NCI-H1436 (cell line): ENCODE measurements at places on chromosomes 6 and 20.

- peak; percentile 66 for DNase-seq
These were observed at the start of gene FAXC for GRCh38 chr6:99349171-99350141. Gene FAXC, minus strand, starts transcription at chr6:99349674. Its CDS starts 302 bp downstream, at chr6:99349372.

DNA sequence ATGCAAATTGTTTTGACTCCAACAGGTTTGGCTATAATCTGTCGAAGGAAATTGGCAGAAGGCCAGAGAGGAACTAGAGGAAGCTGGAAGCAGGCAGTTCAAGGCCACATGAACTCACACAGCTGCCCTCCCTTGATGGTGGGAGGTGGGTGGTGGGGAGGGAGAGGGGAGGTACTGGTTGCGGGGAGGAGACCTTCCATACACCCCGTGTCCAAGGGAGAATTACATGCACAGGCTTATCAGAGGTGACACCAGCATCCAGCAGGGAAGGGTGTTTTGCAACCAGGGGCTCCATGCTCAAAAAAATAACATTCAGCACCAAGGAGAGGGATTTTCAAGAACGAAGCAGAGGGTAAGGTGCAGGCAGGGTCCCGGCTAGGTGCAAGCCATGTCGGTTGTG is 9.1 kb downstream of the PRND start:
- no peak for DNase-seq

DNA sequence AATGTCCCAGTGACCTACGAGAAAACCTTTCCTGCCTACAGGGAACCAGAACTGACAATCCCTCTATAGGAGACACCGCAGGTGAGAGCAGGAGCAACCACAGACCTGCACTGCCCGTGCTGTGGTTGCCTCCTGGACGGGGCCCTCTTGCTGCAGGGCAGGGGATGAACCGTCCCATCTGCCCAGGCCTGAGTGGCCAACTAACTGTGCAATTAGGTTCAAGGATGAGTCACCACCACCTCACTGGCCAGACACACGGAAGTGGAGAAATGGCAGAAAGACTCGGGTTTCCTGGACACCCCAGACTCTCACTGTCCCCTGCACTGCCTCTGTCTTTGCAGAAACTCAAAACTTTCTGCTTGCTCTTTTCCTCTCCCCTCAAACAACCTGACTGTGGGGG is 13.8 kb upstream of the HLA-G start:
- no peak for DNase-seq

DNA sequence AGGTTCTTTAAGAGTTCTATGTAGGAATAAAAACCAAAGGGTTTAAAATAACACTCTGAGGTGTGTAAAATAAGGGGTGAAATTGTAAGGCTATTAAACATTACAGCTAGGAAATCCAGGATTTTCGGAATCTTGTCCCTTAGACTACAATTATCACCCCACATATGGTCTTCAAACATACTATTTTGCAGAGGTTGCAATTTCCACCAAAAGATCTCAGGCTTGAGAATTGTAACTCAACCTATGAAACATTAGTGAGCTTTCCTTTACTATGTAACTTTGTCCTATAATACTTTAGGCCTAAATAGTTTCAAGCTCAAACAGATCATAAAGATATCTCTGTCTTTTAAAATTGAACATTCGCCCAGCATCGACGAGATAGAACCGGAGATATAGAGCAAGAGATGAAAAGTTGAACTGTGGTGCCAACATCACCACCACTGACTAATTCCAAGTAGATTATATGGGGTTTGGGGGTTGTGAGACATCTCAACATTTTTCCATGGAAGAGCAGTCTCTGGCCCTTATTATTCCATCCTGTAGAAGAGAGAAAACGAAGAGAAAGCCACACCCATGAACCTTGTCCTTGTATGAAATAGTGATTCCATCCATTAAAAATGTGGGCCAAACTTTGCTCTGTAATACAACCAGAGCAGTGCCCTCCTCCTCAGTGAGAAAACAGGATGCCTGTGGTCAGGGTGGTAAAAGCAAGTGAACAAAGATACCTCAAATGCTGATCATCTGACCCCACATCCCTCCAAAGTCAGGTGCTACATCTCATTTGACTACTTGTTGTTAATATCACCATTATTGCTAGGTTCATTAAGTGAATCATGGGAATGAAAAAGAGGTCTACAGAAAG is 284.5 kb upstream of the GJE1 start:
- no peak for DNase-seq

GRCh38 chr20:36248836-36249235 is 12.6 kb downstream of the AAR2 start:
- no peak for DNase-seq

DNA sequence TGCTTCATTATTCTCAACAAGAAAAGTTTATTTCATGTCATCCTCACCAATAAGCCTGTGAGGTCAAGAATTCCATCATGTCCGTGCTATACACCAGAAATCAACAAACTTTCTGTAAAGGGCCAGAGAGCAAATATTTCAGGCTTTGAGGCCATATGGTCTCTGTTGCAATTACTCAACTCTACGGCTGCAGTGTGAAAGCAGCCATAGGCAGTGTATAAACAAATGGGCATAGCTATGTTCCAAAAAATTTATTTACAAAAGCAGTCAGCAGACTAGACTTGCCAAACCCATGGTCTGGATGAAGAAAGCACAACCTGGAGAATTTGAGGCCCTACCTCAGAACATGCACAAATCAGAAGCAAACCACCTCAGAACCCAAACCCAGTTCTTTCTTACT is 118.5 kb downstream of the PCSK2 start:
- DNase-seq: no peak

DNA sequence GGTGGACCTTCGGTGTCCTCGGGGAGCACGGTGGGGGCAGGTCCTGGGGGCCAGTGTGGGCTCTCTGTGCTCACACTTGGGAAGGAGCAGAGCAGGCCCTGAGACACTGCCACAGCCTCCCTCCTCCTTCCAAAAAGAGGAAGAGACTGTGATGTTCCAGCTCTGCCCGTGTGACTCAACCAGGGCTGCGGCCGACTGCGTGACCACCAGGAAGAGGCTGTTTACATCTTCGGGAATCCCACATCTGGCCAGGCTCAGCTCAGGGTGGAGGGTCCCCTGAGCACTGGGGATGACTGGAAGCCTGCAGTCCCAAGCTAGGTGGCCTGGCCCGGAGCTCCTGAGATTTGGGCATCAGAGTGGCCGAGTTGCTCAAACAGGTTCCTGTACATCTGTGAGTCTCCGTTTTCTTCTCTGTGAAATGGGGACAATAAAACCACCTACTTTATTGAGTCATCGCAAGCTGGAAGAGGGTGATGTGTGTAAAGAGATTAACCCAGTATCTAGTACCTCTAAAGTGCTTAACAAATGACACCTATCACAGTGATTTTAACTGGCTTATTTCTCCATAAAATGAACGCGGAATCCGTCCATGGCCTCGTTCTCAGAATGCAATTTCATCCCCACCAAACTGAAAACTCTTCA is 242.1 kb downstream of the DLL1 start:
- no peak for DNase-seq

DNA sequence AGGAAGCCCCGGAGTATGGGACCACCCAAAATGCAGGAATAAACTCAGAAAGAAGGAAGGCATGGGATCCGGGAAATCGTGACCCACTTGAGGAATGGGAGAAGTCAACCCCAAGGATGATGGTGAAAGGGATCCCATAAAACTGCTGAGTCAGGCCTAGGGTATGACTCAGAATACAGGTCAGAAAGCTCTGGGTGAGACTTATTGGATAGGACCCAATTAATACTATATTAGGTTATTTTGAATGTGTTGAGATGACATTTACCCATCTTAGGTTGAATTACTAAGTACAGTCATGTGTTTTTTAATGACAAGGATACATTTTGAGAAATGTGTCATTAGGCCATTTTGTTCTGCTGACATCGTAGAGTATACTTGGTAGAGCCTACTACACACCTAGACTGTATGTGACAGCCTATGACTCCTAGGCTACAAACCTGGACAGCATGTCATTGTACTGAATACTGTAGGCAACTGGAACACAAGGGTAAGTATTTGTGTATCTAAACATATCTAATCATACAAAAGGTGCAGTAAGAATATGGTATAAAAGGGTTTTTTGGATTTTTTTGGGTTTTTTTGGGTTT is 17.1 kb upstream of the HIVEP1 start:
- no peak for DNase-seq

GRCh38 chr6:77474286-77474956 is 11.1 kb upstream of the HTR1B start:
- DNase-seq: no peak

DNA sequence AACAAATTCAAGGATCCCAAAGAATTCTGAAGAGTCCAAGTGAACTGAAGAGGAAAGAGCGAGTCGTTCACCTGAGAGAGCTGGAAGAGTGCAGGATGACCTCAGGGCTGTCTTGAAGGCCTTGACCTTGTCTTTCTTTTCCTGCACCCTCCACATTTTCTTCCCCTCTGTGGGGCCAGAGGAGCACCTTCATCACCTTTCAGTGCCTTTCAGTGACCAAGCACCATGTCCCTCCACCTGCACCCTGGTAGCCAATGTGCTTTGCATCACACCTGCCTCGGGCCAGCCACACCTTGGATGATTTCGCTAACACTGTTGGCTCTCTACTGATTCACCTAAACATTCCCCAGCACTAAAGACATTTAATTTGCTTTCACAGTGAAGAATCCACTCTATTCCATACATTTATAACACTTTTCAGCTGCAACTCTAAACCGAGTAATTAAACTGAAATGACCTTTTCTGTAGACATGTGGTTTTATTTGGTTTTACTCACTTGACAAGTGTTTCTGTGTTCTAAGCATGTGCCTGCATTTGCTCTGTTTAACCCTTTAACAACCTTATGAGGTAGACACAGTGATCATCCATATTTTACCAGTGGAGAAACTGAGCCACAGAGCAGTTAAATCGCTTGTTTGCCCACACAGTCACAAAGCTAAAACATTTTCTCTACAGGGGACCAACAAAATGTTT is 121.3 kb upstream of the CST7 start:
- DNase-seq: no peak

- DNase-seq: no peak
These were observed 1.9 kb upstream of the ULBP1 start for GRCh38 chr6:149961728-149962425.

DNA sequence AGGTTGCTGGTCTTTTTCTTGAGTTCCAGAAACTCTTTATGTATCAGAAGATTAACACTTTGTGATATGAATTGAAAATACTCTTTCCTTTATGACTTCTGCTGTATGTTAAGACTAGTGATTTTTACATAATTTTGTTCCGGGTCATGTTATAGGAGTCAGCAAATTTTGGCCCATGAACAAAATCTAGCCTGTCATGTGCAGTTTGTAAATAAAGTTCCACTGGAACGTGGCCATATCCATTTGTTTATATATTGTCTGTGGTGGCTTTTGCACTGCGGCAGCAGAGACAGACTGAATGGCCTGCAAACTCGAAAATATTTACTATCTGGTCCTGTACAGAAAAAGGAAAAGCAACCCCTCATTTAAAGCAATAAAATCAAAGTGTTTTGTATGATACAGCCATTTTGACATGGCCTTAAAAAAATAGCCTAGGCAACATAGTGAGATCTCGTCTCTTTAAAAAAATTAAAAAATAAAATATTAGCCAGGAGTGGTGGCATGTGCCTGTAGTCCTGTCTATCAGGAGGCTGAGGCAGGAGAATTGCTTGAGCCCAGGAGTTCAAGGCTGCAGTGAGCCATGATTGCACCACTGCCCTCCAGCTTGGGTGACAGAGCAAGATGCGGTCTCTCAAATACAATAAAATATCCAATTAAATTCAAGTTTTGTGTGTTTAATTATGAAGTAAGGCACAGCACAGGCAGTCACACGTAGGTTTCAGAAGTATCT is 36.9 kb downstream of the SNX9 start:
- no peak for DNase-seq

GRCh38 chr6:105192707-105193465 is 13.1 kb upstream of the POPDC3 start:
- DNase-seq: no peak

DNA sequence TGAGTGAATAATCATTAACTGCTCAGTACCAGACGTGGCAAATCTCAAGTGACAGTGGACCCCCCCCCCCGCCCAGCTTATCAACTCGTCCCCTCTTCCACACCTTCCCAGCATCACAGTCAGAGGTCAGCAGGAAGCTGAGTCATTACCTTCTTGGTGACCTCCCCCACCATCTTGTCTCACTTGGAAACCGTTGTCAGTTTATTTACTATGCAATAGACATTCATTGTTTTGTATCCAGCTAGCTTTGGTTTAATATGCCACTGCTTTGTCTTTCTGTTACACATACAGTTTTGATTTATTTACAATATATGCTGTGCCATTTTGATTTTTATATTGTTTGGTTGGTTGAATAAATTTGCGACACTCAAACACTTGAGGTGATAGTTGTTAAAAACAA is 158.1 kb downstream of the QKI start:
- no peak for DNase-seq

DNA sequence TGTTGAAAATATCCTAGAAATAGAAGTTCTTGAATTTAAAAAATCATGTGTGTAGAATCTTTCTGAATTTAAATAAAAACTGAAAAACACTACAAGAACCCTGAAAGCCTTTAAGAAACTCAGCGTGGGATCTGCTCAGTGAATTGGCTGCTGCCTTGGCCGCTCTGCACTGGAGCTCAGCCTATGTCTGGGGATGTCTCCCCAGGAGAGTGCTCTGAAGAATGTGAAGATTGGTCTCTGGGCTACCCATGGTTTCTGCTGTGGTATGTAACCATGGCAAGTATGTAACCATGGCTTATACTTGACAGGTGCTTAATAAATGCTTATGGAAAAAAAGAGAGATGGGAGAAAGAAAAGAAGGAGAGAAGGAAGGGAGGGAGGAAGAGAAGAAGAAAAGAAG is 3.1 kb upstream of the RRAGD start:
- no peak for DNase-seq

DNA sequence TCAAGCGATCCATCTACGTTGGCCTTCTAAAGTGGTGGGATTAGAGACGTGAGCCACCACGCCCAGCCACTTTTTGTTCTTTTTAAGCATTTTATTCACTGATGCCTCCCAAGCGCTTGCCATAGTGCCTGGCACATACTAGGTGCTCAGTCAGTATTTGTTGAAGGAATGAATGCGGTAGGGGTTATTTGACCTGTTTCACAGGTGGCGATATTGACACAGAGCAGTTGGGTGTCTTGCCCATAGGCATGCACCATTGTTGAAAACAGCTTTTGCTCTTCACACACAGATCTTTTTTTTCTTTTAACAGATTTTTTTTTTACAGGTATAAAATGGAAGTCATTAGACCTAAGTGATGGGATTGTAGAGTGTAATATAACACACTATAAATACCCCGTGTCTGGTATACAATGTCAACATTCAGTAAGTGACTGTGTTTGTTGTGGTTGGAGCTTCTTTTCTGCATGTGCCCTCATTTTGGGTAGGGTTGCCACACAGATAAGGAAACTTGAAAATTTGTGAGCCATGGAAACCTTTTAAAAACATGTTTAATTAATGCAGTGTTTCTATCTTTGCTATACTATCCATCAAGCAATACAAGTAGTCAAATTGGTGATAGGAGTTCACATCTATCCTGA is 24.8 kb downstream of the RREB1 start:
- DNase-seq: no peak

- no peak for DNase-seq
These were observed 47.4 kb downstream of the AIG1 start for GRCh38 chr6:143107911-143108761.

- no peak for DNase-seq
These were observed 137.7 kb downstream of the INSM1 start for GRCh38 chr20:20505554-20505953.

GRCh38 chr20:52124821-52125220 is 66.8 kb downstream of the ZFP64 start:
- no peak for DNase-seq
